ENCODE measurements at places on chromosomes 1 and 21.

DNA sequence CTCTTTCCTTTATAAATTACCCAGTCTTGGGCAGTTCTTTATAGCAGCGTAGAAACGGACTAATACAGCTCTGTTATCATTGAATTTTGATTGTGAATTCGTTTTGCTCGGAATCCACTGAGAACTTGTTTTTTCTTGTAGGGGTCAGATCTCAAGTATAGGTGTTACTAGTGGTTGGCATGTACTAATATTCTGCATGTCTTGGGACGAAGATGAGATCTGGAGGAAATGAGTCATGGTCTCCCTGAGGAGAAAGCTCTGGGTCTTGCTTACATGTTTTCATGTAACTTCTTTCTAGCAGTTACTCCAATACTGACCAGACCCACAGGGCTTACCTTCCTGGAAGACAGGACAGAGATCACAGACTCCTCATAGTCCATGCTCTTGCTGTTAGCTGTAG, 30.3 kb downstream of the ZSCAN20 start:
- no peak for DNase-seq

- no peak for DNase-seq
Observed at GRCh38 chr1:14438127-14438769, 160.2 kb upstream of the KAZN start.

GRCh38 chr1:85199667-85200462, 951 bp downstream of the SYDE2 start:
- no peak for DNase-seq

DNA sequence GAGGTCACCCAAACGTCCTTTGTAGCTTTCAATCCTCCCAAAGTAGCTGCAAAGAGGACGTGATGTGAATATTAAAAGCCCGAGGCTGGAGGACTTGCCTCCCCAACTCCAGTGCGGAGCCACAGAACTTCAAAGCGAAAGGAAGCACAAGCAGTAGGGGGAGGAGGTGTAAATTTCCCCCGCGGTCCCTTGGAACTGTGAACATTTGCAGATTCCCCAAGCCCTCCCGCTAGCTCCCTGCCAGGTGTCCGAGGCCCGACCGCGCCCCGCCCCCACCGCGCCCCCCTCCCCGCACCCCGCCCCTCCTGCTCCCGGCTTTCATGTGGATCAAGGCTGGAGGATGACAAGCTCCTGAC, 41.5 kb upstream of the HAO2 start:
- no peak for DNase-seq

DNA sequence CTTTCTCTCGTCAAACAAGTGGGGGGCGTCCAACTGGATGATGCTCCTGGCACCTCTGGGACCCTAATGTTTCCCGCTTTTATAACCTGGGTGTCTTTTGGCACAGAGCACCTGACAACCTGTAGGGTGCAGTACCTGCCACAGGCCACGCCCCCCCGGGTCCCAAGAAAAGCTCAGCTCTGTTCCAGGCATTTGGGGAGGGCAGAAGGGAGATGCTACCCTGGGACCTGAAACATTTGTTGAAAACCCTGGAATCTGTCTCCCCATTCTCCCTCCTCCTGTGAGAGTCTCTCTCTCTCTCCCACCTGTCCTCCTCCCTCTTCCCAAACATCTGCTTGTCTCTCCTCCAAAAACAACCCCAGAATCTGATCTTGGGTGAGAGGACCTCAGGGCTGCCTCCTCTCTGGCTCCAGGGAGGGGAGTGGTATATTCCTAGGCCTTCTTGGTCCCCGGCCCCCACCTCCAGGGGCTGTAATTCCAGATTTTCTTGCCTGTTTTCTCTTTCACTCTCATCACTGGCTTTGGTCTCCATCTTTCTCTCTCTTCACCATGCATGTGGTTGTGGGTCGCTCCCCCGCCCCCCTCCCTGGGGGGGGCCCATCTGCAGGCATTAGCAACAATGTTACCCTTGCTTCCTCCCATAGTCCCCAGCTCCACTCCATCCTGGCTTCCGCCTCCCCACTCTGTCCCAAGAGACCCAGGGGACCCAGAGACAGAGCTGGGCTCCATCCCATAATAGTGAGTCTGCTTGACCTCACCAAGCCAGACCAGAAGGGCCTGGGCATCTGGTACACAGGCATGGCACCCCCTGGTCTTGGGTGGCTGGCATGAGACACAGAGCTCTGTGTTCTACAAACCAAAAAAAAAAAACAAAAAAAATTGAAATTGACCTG, 4.1 kb downstream of the AHDC1 start:
- DNase-seq = no peak

GRCh38 chr1:47940779-47941178, 56.4 kb downstream of the TRABD2B start:
- peak; percentile 59 for DNase-seq

DNA sequence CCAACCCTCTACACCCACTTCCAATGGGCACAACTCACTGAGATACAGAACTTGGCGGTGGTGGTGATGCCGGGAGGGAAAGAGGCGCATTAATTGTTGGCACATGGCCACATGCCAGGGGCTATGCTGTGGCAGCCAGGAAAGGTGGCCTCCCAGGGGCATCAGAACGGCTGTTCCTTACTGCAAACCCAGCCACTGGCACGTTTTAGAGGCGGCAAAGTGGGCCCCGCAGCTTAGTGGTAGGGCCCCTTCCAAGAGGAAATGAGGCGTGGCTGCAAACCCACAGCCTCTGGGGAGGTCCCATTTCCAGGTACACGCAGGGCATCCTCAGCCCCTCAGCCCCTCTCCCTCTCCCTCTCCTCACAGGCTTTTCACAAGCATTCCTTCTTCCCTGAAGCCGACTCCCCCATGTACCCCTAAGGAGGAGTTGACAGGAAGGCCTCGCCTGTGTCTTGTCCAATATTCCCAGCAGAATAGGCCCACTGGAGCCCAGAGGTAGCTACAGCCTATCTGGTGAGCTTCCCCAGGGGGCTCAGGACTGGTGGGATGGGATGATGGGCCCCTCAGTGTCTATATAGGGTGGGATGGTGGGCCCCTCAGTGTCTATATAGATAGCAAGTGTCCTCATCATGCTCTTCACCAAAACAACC, 166.2 kb downstream of the CLIC6 start:
- DNase-seq = peak; percentile 48

- no peak for DNase-seq
Observed at GRCh38 chr1:188343914-188344313, 1515.2 kb downstream of the PLA2G4A start.

- DNase-seq = peak; percentile 26
Observed at GRCh38 chr1:220511785-220512184, 16.2 kb upstream of the MARK1 start.

GRCh38 chr1:180542838-180543145, 16.0 kb upstream of the OVAAL start:
- DNase-seq = no peak

- DNase-seq = no peak
Observed at GRCh38 chr1:236342403-236343245, 51.5 kb upstream of the EDARADD start.

DNA sequence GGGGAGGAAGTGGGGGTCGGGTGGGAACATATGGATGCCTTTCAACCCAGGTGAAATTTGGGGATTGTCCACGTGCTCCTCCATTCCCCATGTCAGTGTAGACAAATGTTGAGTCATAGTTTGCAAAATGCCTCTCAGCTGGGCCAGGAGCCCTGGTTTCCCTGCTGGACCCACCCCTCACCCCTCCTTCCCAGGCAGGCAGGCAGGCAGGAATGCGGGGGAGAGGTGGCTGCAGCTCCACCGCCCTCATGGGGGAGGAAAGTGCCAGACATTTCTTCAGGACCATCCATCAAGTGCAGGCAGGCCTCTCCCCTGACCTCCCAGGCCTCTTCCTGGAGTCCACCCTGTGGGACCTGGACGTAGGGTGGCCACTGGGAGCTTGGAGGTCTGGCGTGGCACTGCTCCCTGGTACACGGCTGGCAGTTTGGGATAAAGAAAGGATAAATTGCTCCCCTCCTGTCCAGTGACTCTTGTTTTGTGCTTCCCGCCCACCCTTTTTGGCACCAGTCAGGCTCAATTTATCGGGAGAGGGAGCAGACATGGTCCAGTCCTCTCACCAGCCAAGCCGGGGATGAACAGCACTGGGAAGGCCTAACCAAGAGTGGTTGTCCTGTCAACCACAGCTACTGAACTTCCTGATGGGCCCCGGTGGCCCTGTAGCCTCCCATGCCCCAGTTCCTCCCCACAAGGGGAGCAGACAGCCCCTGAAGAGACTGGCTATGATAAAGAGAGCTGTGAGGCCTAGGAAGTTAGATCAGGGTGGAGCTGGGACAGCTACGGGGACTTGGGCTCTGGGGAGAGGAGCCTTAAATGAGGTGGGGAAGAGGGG, 18.9 kb downstream of the NPR1 start:
- DNase-seq = no peak

- no peak for DNase-seq
Observed at GRCh38 chr1:200540281-200540680, 80.3 kb downstream of the KIF14 start.

GRCh38 chr1:203284411-203285123, 20.8 kb upstream of the BTG2 start:
- no peak for DNase-seq

DNA sequence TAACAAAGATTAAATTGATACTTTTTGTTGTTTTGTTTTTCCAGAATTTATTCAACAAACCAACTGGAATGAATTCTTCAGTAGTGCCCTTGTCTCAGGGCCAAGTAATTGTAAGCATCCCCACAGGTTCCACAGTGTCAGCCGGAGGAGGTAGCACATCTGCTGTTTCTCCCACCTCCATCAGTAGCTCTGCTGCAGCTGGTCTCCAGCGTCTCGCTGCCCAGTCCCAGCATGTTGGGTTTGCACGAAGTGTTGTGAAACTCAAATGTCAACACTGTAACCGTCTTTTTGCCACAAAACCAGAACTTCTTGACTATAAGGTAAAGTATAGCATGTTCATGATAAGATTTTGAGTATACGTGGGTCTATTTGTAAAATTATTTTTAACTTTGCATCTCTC, 118.5 kb downstream of the ZMYM4 start:
- DNase-seq = no peak

GRCh38 chr1:214362188-214362882, 81.4 kb downstream of the SMYD2 start:
- DNase-seq = no peak

- no peak for DNase-seq
Observed at GRCh38 chr1:25747046-25747719, 52.8 kb upstream of the SELENON start.

DNA sequence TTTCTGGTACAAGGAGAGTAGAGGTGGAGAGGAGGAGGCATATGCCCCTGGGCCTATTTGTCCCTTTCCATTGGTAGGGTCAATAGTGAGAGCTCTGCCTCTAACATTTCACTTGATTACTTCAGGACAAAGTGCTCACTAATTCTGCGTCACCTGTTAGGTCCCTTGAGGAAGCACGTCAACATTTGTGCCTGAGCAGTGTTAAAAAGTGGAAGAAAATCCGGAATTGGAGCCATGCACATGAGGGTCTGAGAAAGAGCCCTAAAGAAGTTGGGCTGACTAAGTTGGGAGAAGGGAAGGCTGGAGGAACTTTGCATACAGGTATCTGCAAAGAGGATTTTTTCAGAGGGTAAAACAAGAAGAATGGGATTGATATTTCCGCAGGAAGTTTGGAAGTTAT, 1.9 kb downstream of the SLC25A44 start:
- DNase-seq = no peak

GRCh38 chr1:233111731-233112130, 161.3 kb downstream of the NTPCR start:
- no peak for DNase-seq

DNA sequence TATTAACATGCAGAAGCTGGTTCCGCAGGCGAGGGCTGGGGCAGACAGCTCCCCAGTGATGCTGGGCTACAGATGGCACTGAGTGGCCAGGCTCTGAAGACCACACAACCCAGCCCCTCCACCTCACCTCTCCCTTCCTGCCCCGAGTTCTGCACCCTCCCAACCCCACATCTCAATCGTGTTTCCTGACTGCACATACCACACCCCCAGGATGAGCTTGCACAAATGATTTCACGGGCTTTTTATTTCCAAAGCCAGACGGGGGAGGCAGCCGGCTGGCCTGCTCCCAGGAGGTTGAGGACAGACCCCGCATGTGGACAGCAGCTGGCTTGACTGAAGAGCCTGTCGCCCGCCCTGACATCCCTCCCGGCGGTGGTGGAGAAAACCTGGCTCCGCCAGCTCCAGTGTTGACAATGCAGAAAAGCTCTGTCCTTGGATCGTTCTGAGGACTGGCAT, 21.4 kb upstream of the ALDH4A1 start:
- DNase-seq = no peak

DNA sequence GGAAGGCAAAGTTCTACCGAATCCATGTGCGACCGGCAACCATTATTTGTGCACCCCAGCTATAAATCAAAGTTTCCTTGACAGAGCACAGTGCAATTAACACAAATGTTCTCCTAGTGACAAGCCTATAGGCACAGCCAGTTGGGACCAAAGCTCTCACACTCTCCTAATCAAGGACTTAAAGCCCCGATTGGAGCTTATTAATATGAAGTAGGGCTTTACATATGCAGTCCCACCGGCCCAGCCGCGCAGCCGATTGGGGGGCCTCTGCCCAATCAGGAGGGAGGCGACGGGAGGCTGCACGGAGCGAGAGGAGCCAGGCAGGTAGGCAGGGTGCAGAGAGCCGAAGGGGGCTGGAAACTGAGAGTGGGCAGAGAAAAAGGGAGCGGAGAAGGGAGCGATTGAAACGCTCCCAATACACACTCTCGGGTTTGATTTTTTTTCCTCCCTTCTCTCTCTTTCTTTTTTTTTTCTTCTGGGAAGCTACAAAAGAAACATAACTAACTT, at the start of gene ESRRG:
TSS of gene ESRRG (minus strand) at position 156 of the 507 bp plus-strand sequence. CDS start at position 26, 130 bp downstream.
- DNase-seq = no peak

DNA sequence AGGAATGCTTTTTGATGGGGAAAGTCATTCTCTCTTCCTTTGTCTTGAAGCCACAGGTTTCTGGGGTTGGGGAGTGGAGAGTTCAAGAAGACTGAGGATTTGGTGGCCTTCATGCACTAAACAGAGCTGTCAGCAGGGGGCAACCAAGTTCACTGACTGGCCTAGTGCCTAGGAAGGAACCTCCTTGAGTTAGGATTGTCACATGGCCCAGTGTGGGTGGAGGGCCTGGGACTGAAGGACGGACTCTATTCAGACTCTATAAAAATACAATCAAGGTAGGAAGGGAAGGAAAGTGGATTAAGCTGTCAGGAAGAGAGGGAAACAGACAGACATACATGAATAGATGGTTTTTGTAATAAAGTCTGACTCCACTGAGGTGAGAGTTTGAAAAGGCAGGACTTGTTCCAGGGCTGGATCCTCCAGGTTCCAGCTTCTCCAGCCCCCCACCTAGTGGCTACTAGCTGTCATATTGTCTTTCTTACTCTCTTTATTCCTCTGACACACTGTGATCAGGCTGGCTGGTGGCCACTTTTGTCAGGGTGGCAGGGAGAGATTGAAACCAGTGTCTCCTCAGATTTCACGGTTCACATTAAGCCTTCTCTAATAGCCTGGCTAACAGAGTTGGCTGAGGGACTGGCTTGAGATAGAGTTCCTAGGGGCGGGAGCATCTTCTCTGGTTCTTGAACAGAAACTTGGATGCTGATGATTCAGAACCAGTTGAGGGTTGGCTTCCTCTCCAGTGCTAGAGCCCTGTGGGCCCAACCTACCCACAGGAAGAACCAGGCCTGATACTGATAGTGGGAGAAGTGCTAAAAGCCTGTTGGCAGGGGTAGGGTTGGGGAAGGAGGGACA, 4.1 kb upstream of the SH3BGRL3 start:
- DNase-seq = peak; percentile 84

Measured in H4 (cell line).